ENCODE measurements at places on chromosomes 16 and 17.

- no peak for DNase-seq
Observed at GRCh38 chr17:27379888-27380533, 76.2 kb upstream of the KSR1 start.

DNA sequence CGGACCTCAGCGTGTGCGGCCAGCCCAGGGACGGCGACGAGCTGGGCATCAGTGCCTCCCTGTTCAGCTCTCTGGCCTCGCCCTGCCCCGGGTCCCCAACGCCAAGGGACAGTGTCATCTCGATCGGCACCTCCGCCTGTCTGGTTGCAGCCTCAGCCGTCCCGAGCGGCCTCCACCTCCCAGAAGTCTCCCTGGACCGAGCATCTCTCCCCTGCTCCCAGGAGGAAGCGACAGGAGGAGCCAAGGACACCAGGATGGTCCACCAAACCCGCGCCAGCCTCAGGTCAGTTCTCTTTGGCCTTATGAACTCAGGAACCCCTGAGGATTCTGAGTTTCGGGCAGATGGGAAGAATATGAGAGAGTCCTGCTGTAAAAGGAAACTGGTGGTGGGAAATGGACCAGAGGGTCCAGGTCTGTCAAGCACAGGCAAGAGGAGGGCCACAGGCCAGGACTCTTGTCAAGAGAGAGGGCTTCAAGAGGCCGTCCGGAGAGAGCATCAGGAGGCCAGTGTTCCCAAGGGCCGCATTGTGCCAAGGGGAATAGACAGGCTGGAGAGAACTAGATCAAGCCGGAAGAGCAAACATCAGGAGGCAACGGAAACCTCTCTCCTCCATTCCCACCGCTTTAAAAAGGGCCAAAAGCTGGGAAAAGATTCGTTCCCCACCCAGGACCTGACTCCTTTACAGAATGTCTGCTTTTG lies 825 bp downstream of the HASPIN start:
- DNase-seq = no peak

DNA sequence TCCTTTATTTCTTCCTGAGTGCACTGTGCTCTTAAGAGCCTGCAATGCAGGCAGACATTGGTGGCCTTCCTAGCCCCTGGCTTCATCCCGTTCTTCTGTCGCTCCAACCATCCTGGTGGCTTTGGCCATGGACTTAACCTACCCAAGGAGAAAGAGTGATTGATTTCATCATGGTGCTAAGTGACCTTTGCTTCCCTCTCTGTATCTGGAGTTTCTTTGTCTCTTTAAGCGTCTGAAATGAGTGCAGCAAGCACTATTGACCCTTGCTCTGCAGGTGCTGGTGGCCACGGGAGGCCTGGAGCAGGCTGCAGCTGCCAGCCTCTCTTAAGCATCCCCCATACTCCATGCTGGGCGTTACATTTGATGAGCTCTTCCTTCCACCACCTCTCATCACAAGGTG lies 60.5 kb downstream of the RAP1GAP2 start:
- no peak for DNase-seq

GRCh38 chr17:82061047-82061925 lies 4.3 kb downstream of the DUS1L start:
- DNase-seq = no peak

DNA sequence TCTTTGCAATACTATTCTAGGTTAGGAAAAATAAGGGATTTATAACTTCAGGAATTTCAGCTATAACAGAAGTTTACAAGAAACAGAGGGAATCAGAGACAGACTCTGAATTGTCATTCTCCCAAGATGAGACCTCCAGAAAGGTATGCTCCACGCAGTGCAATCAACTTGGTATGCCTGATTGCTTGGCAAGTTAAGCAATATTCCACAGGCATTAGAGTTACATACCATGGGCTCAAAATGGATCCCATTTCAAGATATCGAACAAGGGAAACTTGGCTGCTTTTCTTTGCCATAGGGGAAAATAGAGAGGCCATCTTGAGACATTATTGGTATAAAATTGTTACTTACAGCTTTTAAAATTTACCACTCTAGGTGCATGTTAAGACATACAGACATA lies 615.6 kb upstream of the SOX9 start:
- no peak for DNase-seq

GRCh38 chr17:34252444-34253138 lies 2.5 kb upstream of the CCL2 start:
- DNase-seq = no peak

DNA sequence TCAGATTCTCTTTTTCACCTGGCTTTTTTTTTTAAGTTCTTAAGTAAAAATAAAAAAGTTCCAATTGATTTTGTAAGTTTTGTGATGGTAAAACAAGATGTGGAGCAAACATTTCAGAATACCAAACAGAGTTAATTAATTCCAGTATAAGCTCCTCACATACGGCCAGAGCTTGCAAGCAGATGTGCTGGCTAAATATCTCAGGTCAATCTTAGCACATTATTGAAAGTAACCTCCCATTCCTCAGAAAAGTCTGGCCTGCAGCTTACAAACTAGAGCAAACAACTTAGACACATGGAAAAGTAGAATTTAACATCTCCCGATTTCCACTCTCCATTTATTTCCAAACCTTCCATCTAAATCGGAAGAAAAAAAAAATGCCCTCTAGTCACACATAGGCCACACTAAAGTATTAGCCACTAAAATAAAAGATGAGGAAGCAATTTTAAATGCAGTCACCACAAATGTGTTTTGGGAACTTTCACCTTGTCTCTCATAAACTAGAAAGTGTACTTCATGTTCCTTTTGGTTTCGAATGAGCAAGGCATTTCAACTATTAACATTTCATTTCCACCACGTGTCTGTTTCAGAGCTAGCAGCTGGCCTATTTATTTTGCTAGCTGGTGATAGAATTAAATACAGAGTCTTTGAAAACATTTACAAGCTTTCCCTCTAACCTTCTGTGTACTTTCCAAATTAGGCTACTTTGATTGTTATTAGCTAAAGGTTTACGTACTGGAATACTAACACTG lies 143.3 kb downstream of the STX8 start:
- no peak for DNase-seq

GRCh38 chr17:5516060-5516792 lies 29.9 kb downstream of the MIS12 start:
- no peak for DNase-seq

DNA sequence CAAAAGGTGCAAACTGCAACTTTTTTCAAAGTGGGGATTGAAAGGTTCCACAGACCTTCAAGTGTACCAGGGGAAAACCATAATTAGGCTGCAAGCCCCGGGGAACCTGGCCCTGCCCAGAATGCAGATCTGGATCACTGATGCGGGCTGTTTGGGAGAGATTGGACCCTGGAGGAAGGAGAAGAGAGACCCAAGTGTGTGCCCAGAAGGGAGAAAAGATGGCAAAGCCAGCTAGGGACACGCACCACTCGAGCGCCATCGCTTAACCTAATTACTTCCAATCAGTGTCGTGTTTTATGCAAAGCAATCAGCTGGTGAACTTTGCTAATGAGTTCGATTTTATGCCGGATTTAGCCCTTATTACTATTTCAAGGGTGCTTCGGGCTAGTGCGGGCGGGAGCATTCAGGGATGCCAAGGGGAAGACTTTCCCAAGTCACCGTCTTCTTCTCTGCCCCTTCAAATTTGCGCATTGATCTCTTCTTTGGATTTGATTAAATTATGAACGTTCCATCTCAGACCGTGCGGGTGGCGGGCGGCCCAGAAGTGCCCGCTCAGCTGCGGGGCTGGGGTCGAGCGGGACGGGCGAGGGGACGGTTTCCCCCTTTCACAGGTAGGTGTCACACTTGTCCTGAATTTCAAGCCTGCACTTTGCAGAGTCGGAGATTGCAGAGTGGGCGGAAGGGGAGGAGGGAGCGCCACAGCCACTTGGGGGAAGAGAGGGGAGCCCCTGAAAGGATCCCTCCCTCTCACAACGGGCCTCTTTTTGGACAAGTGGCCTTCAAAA lies 4.0 kb downstream of the IRX5 start:
- DNase-seq = no peak

GRCh38 chr16:60077861-60078260 lies 1343.7 kb upstream of the GOT2 start:
- no peak for DNase-seq

DNA sequence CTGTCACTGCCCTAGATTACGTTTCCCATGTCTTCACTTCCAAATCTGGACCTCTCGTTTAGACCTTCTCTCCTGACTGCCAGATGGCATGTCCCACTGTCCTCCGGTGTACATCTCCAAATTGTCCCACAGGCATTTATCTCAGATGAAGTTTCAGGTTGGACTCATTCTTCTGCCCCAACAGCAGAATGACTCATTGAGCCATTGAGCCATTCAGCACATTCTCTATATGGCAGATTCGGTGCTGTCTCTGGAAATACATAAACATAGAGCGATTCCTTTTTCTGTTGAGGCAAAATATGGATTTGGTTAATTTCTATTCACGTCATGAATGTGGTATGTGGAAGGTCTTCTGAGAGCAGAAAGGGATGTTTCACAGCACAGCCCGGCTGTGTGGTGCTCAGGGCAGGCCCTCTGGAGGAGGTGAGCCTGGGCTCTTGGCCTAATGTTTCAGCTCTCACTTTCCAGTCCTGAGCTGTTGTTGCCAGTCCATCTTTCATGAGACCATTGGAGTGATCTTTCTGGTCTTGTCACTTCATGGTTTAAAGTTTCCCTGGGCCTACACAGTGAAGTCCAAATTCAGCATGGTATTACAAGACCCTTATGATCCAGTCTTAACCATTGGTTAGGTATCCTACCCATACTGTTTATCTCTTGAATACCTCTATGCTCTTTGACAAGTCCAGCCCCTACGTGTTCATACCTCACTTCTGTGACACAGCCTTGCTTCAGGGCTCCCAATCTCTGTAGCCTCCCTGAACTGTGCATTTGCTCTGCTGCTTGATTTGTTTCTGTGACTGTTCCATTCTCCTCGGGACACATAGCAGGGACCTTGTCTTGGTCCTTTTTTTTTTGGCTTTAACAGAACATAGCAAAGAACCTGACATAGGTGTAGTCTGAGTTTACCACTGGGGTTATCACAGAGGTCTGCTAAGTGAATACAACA lies 15.9 kb downstream of the HAPSTR1 start:
- DNase-seq = no peak

- no peak for DNase-seq
Observed at GRCh38 chr16:86882586-86883280, 304.4 kb downstream of the FOXL1 start.

DNA sequence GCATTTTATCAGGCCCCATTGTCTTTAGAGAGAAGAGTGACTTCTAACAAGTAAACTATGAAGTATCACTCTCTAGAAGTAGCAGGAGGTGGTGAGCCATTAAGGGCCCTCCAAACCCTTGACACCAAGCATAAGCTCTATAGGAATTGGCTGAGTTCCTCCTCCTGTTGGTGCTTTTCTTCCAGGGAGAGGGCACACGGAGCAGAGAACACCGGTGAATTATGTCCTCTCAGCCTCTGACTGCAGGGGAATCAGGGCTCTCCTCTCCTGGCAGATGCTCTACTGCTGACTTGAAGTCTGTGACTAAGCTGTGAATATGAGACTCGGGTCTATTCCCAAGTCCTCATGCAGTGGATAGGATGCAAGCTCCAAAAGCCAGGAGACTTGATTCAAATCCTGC lies 32.3 kb downstream of the CHD9 start:
- DNase-seq = no peak

DNA sequence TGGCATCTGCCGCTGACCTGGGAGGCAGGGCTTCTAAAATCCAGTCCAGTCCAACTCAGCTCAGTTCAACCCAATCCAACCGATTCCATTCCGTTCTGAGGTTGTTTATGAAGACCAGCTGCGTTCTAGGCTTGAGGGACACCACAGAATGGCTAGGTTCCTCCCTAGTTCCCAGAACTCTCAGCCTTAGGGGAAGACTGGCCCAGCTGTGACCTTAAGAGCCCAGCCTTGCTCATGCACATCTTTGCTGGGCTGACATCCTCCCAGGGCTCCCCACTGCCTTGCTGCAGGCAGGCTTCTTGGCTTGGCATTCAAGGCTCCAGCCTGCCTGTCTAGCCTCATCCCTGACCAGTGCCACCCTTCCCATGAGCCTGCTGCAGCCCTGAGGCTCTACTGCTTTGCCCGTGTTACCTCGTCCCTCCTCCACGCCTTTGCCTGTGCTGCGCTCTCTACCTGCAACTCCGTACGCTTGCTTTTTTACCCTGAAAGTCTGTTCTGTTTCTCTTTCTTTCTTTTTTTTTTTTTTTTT lies 7.9 kb downstream of the SLC12A3 start:
- DNase-seq = no peak

GRCh38 chr16:30652718-30653117 lies 2.0 kb downstream of the PRR14 start:
- DNase-seq = no peak

GRCh38 chr17:37570527-37571093 lies 38.6 kb downstream of the SYNRG start:
- DNase-seq = peak; percentile 27

DNA sequence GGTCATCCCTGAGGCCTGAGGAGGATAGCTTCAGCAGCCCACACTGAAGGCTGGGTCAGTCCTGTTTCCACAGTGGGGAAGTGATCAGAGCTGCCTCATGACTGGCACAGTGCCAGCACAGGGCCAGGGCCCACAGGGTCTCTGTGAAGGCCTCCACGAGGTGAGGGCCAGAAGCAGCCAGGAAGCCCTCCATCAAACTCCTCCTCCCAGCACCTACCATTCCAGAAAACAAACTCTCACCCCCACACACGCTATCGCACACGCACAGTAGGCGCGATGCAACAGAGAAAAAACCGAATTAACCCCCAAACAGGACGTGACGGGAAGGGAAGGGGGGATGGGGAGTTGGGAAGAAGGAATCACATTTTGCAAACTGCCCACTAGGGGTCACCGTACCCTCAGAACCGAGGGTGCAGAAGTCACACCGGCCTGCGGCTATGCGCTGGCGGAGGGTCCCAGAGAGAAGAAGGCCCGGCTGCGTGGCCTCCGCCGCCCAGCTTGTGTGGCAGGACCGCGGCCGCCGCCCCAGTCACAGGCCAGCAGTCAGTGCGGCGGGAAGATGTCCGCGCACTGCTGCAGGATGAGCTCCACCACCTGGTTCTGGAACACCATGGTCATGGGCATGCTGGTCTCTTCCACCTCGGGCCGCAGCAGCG lies 37.6 kb downstream of the ARHGAP27 start:
- peak; percentile 39 for DNase-seq

- no peak for DNase-seq
Observed at GRCh38 chr17:74779501-74779900, 3.4 kb upstream of the NAT9 start.

GRCh38 chr16:74296104-74296431 lies 546 bp upstream of the PSMD7 start:
- DNase-seq = no peak

DNA sequence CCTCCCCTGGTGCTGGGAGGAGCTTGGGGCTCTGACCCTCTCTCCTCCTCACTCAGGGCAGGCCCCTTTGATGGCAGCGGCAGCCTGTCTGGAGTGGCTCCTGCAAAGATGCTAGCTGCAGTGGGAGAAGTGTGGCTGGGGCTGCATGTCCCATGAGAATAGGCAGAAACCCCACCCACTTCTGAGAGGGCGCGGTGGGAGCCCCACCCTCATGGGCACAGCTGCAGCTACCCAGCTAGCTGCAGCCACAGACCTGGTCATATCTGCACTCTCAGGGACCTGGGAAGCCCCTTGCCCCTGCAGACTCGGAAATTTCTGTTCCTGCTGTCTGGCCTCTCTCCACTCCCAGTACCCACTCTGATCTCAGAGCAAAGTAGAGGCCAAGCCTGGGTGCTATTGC lies 72.2 kb upstream of the BRD7 start:
- no peak for DNase-seq
